ENCODE measurements at places on chromosomes 7 and 10.

DNA sequence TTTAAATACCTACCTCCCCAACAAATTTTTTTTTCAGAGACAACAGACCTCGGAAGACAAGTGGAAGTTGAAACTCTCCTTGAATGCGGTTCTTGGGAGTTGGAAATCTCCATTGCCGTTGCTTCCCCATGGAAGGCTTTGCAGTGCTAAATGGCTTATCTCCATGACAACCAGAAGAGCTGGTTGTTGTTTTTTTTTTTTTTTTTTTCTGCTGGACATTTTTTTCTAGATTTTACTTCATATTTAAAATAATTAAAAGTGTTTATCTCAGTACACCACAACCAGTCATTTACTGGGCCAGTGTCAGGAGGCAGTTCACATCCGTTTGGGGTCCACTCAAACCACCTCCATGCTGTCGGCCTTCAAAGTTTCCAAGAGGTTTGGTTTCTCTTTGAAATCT, 348.5 kb upstream of the PRKCQ start:
- DNase-seq = no peak

GRCh38 chr10:95443636-95444035, 117.5 kb downstream of the SORBS1 start:
- DNase-seq = no peak

GRCh38 chr7:100489824-100490223, 6.1 kb downstream of the NYAP1 start:
- peak; percentile 66 for DNase-seq

GRCh38 chr10:23376229-23376655, 31.6 kb upstream of the C10orf67 start:
- no peak for DNase-seq
